ENCODE measurements at places on chromosomes 6 and 20. TPM values are rescaled to one million over a fixed set of nuclear protein-coding genes. Genes with fewer than 3 reads are reported as not detected.

GRCh38 chr6:135481783-135482369, 15.7 kb downstream of the AHI1 start:
- no peak for DNase-seq

GRCh38 chr6:148263010-148263409, 79.6 kb upstream of the SASH1 start:
- DNase-seq, result no peak

- no peak for DNase-seq
These were observed 123.7 kb upstream of the BTN3A2 start for GRCh38 chr6:26241033-26241895.

DNA sequence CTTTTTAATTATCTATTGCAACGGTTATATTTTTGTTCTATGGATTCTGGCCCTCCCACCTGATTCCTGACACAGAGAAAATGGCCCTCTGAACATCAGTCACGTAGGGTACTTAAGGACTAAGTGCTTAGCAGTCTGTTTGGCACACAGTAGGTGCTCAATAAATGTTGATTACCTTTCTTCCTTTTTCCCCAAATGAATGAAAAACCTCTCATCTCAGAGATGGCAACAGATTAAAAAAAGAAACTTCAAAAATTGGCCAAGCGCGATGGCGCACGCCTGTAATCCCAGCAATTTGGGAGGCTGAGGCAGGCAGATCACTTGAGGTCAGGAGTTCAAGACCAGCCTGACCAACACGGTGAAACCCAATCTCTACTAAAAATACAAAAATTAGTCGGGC, 31.5 kb downstream of the ATXN1 start:
- no peak for DNase-seq

DNA sequence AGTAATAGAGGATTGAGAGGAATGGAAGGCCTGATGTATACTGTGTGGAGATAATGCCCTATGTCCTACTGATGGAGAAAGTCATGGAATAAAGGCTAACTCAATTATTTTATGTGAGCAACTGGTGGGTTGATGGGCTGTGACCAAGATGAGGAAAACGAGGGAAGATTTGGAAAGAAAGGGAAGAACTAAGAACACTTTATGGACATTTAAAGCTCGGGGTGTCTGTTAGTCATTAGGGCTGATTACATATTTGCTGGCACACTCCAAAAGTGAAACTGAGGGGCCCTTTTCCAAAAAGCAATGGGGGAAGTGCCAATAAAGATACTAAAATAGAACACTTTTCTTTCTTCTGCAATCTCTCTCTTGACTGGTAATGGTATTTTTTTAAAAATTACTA, 439.5 kb downstream of the PLCB1 start:
- DNase-seq, result no peak

- no peak for DNase-seq
These were observed 24.2 kb upstream of the SNX9 start for GRCh38 chr6:157798851-157799250.

- DNase-seq, result no peak
These were observed 463.6 kb downstream of the HACE1 start for GRCh38 chr6:104396077-104396476.

- DNase-seq, result peak; percentile 64
These were observed 163.9 kb downstream of the ANKRD60 start for GRCh38 chr20:58064411-58065010.

DNA sequence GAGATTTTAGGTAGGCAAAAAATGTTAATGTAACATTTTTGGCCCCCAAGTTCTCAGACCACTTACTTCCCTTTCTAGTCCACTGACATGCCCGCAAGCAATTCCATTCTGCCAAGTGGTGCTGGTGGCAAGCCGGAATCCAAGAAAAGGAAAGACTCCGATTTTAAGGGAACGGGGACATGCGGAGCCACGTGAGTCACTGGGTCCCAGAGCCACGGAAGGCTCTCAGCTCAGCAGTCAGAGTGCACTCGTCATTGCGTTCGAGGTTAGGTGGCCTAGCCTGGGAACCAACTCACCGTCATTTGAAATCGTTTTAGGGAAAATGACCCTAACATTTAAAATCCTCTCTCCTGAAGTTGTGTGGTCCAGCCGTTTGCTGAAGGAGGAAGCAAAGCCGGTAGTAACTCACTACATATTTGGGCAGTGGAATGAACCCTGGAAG, 711 bp upstream of the SIRT5 start:
- no peak for DNase-seq

DNA sequence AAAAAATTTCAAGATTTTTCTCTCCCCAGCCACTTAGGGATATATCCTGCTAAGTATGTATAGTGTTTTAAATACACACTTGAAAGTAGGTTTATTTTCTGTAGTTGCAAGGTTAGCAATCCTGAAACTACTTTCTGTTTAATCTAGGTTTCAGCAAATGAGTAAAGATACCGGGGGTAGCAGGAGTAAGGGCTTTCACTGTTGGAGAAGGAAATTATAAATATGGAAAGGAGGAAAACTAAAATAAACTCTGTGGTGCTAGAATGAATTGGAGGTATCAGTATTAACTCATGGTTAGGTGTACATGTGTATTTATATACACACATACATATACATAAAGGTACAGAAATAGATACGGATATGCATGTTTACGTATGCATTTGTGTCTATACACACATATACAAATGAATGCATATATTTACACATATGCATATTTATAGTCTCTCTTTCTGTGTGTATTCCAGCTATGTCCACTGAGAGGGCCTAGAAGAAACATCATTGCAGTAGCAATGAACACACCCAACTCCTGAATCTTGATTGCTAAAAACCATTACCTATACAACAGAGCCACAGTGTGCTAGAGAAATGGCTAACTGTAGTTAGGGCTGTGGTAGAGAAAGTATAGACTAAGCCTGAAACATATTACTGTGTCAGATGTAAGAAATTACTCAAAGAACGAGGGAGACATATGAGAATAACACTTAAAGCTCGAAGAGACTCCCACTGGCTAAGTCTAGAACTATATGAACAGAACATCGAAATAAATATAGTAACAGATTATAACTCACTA, 95.9 kb upstream of the EMILIN3 start:
- DNase-seq, result no peak

GRCh38 chr20:59850018-59850641, 83.3 kb downstream of the SYCP2 start:
- no peak for DNase-seq

GRCh38 chr6:159716247-159717096, 10.8 kb upstream of the WTAP start:
- DNase-seq, result peak; percentile 85

DNA sequence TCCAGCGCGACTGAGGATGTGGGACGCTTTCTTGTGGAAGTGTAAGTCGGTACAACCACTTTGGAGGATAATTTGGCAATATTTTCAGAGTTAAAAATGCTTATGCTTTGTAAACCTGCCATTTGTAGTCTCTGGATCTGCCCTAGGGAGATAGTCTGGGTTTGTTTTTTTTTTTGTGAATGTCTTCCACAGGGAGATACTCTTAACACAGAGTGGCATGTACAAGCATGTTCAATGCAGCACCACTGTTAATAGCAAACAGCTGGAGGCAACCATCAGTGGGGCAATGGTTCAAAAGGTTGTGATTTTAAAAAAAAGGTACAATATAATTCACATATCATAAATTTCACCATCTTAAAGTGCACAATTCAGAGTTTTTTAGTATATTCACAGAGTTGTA, 22.4 kb downstream of the SLC9A8 start:
- DNase-seq, result no peak

The ULBP2 gene
- 0.68 TPM for total RNA-seq

The SLC35D3 gene
- 0.10 TPM for total RNA-seq

The BPIFA1 gene
- total RNA-seq, result not detected

The TPD52L1 gene
- total RNA-seq, result 146 TPM

The GABRR2 gene
- total RNA-seq, result 0.27 TPM

The CCN5 gene
- total RNA-seq, result 105 TPM

Measured in lower leg skin (tissue), 4 donors.